Activated T-helper 17 cell treated with anti-CD3 and anti-CD28 coated beads, Interleukin-2, amount 50 U/mL, for 72 hours (primary cell): ENCODE measurements at places on chromosomes 5 and 9. TPM values are rescaled to one million over a fixed set of nuclear protein-coding genes. Genes with fewer than 3 reads are reported as not detected.

- ATAC-seq: no peak
Observed at GRCh38 chr5:102018279-102018678, 277.8 kb downstream of the SLCO4C1 start.

The FOXD4L3 gene
- not detected for total RNA-seq

- no peak for ATAC-seq
Observed at GRCh38 chr5:43802651-43803050, 199.7 kb downstream of the NNT start.

The RNF38 gene
- total RNA-seq: 39.3 TPM

The FBP2 gene
- total RNA-seq: not detected

DNA sequence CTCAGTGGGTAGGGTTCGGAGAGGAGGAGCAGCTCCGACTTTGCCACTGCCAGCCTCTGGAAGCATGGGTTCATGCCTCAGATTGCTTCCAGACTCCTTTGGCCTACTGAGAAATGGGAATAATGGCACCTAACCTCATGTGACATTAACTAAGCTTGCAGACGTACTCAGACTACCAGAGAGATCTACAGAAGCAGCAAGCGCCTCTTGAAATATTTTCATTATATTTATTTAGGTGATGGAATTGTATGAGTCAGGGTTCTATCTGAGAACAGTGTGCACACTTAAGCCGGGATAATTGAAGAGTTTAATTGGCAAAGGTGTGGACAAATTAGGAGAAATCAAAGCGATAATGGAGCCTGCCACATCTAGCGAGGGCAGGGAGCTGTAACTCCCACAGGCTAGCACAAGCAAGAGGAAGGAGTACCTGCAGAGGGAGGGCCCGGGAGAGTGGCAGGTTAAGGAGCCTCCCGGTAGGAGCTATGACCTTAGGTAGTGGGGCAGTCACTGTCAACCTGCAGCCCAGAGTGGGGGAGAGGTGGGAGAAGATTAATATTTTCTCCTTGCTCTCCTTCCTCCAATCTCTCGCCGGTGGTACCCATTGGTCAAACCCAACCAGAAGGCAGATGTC, 12.2 kb upstream of the PDZD2 start:
- no peak for ATAC-seq

DNA sequence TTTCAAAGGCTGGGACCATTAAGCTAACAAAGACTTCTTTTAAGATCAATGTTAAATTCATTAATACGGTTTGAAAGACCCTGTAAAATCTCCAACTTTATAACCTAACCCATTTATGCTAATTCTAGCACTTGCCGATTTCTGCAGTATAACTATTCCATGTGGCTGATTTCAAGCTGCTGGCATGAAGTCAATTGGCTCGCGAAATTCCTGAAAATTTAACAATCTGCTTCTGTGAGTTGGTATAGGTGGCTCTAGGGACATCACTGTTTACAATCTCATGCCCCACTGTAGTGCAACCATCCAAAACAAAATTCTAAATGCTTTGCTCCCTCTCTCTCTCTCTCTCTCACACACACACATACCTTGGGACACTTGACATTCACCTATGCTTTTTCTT, 70.2 kb downstream of the LPAR1 start:
- ATAC-seq: no peak

The TLE1 gene
- total RNA-seq: 0.13 TPM

The SLC45A2 gene
- total RNA-seq: not detected

GRCh38 chr5:58185397-58185796, 274.5 kb downstream of the PLK2 start:
- ATAC-seq: no peak

GRCh38 chr5:178786859-178787499, 56.5 kb upstream of the ZNF354A start:
- ATAC-seq: no peak

DNA sequence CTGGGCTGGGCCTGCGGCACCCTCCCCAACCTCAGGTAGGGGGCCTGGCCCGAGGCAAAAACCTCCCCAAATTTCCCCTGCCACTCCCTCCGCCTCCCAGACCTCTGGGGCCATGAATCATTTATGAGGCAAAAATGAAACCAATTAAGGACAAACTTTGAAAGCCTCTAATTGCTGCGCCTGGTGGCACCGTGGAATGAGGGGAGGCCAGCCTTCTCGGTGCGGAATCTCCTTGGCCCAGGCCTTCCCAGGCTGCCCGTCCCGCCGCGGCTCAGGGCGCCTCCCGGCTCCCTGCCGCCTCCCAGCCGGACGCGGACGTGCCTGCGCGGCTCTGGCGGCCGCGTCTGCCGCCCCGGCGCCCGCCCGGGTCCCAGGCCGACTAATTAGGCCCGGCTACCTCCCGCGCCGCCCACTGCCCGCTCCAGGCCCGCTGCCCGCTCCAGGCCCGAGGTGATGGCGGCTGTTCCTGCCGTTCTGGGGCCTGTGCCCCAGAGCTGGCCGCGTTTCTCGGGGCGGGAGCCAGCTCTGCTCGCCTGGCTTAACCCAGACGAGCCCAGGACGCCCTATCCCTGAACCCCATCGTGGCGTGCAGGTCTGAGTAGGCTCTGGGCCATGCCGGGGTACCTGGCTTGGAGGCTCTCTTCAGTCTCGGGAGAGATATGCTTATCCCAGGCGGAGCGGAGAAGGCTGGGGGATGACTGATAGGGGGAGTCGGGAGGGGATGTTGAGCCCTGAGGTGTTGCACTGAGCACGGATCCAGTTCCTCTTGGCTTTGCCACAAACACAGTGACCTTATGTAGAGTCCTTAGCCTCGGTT, 20.1 kb downstream of the CXXC5 start:
- peak; percentile 74 for ATAC-seq

- ATAC-seq: no peak
Observed at GRCh38 chr5:154406231-154406630, 39.6 kb upstream of the SAP30L start.

GRCh38 chr5:17182494-17182893, 34.9 kb upstream of the BASP1 start:
- ATAC-seq: peak; percentile 51

The GLRX gene
- total RNA-seq: 45.1 TPM

GRCh38 chr5:160133071-160133917, 14.0 kb upstream of the PWWP2A start:
- ATAC-seq: no peak
